Left renal cortex interstitium (tissue), 4 donors: ENCODE measurements at places on chromosomes 6 and 20.
A peak's percentile ranks its signal among the peaks of the same experiment; 100 is the strongest.

GRCh38 chr20:61753987-61754956, 311.4 kb downstream of the TAF4 start:
- no peak for DNase-seq

- DNase-seq, result peak; percentile 9
Observed at GRCh38 chr6:24991810-24992467, 56.2 kb upstream of the RIPOR2 start.

GRCh38 chr6:31125586-31126363, 5.5 kb upstream of the CDSN start:
- no peak for DNase-seq

DNA sequence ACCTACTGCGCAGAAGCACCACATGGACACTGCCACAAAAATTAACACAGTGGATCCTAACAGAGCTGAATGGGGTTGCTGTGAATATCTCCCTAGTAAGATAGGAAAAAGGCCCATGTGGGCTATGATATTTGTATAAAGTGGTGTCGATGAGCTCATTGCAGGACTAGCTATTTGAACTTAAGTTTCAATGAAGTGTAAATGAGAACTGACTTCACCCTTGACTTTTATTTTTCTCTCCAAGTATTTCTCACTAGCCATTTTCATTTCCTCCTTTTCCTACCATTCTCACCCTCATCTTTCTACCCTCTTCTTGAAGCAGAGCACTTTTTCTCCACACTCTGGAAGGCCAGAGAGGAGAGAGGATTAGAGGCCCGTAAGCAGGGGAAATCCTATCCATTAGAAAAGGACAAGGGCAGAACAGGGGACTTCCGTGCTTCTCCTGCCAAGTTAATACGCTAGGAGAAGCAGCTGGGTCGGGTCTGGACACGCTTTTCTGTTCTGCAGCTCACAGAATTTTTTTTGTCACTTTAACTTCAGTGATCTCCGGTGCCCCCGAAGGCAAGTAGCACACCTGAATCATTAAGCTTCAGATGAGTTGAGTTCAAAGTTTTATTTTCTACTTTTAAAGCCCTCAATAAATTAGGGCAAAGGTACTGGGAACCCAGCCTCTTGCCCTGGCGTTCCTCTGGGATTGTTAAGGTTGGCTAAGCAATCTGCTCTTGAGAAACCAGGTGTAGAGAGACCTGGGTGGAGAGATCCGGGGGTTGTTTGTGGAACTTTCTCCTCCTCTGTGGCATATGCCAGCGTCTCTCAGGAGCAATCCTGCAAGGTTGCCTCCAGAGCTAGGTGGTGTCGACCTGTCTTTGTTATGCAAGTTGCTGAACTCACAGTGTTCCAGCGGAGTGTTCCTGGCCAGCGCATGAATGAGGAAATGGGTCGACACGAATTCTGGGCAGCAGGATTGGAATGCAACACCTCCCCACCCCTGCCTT, 56.2 kb upstream of the ARID1B start:
- DNase-seq, result peak; percentile 41

DNA sequence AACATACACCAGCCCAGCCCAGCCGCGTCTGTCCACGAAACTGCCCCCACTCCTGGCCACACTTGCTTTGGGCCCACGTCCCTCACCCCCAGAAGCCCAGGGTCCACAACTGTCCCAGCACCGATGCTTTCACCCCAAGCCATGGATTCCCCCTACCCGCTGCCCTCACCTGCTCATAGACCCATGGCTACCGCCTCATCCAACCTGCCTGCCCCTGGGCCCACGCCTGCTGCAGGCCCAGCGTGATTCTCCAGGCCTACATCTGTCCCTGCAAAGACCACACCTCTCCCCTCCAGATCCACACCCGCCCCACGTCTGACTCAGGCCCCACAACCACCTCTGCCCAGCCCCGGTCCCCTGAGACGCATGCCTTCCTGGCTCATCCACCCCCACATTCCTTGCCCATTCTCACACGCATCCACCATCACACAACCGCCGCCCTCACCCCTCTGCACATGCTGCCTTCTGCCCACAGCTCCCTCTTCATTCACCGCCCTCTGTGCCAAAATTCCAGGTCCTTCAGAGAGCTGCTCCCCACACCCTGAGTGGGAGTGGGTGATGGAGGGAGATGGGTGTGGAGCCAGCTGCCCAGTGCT, 86.7 kb downstream of the GRM4 start:
- no peak for DNase-seq

GRCh38 chr20:56843817-56844216, 214.7 kb downstream of the TFAP2C start:
- no peak for DNase-seq

GRCh38 chr6:75155631-75156030, 50.2 kb downstream of the COL12A1 start:
- DNase-seq, result no peak

DNA sequence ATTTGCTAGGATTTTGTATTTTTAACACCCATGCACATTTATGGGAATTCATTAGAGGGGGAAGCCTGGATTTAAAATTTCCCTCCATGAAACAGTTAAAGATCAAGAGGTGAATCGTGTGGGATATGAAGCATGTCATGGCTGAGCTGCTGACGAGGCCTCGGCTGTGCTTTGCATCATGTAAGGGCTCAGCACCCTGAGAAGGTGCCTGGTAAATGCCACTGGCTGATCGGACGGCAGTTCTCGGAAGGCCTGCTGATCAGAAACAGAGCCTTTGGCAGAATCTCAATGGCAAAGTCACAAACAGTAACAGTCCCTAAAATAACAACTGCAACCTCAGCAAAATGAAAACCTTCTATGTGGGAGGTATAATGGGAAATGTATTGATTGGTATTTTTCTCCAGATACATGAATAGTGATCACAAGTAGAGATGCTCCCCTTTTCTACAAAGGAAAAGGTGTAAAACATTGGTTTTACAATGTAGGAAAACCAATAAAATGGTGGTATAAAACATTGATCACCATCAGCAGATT, 53.0 kb upstream of the FUCA2 start:
- DNase-seq, result no peak

DNA sequence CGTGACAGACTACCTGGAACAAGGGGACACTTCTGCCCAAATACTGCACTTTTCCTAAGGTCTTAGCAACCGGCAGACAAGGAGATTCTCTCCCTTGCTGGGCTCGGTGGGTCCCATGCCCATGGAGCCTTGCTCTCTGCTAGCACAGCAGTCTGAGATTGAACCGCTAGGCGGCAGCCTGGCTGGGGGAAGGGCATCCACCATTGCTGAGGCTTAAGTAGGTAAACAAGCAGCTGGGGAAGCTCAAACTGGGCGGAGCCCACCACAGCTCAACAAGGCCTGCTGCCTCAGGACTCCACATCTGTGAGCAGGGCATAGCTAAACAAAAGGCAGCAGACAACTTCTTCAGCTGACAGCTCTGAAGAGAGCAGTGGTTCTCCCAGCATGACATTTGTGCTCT, 87.8 kb upstream of the ASCC3 start:
- no peak for DNase-seq

GRCh38 chr6:44590471-44590870, 203.0 kb downstream of the CDC5L start:
- DNase-seq, result no peak

- DNase-seq, result no peak
Observed at GRCh38 chr6:115004982-115005381, 662.2 kb upstream of the HS3ST5 start.

GRCh38 chr6:3813150-3813780, 35.9 kb upstream of the FAM50B start:
- no peak for DNase-seq

- DNase-seq, result no peak
Observed at GRCh38 chr6:24492475-24492874, 2.3 kb upstream of the ALDH5A1 start.

GRCh38 chr6:127120023-127120786, 1.7 kb downstream of the RSPO3 start:
- no peak for DNase-seq

- DNase-seq, result no peak
Observed at GRCh38 chr6:5786321-5786968, 220.3 kb downstream of the NRN1 start.

DNA sequence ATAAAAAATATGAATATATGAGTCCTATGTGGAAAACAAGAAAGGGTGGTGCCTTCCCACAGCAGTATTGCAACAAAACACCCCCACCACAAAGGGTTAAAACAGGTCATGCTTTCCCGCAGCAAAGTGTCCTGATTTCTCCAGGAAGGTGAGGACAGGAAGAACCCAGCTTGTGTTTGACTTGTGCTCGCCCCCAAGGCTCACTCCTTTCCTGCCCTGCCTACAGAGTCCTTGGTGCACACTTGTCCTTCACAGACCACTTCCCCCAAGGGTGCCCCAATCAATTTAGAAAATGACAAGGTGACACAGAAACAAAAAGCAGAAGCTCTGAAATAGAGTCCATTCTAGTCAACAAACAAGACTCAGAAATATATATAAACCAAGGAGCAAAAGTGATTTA, 237.4 kb downstream of the PTPRK start:
- no peak for DNase-seq

- DNase-seq, result no peak
Observed at GRCh38 chr6:119800526-119800925, 451.0 kb upstream of the MAN1A1 start.

DNA sequence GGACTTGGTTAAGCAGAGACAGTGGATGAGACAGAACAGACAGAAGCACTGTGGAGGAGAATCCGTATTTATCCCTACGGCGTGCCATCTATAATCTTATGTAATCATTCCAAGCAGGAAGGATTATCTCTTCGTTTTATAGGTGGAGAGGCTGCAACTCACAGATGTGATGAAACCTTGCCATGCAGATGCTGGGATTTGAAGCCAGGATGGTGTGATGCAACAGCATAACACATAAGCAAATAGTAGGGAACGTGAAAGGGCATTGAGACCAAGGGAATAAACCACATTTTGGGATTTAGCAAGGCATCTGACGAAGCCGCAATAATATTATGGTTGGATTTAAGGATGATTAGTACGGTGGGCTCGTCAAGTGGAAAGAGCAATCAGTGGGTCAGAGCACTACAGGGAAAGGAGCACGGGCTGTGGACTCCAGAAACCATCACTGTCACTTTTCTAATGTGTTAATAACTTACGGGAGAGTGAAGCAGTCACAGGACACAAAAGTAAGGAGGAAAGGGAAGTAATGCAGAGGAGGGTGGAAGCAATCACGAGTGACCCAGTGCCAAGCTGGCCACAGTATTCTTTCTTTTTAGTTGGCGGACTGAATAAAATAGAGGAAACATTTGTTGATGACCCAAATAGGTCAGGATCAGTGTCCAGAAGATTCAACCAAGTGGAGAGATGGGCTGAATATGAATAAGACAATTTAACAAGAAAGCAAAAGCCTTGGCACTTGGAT, 119.6 kb upstream of the EDN1 start:
- DNase-seq, result no peak

GRCh38 chr20:45503403-45503802, 12.0 kb downstream of the SPINT3 start:
- DNase-seq, result no peak

DNA sequence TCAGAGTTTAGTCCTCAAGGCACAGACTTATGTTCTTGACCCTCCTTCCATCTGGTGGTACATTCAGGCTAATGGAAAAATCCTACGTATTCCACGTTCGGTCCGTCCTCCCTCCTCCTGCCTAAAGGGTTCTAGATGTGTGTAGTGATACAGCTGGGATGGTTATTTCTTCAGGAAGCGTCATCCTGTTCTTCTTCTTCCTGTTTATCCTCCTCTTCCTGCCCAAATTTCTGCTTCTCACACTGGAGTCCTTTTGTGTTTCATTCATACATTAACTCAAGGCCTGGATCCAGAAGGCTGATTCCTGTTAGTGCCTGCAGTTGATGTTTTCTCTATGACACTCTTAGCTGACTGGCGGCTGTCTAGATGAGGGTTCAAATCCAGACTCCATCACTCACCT, 16.8 kb upstream of the UNC93A start:
- no peak for DNase-seq

DNA sequence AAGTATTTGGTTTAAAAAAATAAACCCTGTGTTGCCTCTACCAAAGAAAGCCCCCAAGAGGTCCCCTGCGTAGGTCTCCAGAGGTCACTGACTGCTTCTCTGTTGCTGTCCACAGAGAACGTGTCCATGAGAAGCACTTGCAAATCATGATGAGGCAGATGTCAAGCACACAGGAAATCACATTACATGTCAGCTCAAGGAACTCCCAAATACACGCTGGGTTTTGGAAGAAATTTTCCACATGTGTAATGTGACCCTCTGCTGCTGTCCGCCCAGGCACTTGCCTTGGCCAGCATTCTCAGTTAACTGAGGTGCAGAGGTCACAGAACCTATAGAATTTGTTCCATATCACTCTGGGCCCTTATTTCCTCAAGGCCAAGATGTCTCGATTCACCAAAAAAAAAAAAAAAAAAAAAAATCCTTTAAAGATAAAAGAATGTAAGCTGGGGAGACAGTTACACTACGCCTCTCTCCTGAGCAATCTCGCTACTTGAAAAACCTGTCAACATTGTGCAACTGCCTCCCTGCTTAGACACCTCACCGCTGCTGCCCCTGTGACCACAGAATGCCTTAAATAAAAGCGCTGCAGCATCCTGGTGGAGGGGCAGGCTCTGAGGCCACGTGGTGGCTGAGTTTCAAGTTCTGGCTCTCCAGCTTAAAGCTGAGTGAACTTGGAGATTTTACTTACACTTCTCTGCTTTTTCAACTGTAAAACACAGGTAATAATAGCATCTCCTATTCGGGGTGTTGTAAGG, 42.3 kb downstream of the SLC22A23 start:
- no peak for DNase-seq

DNA sequence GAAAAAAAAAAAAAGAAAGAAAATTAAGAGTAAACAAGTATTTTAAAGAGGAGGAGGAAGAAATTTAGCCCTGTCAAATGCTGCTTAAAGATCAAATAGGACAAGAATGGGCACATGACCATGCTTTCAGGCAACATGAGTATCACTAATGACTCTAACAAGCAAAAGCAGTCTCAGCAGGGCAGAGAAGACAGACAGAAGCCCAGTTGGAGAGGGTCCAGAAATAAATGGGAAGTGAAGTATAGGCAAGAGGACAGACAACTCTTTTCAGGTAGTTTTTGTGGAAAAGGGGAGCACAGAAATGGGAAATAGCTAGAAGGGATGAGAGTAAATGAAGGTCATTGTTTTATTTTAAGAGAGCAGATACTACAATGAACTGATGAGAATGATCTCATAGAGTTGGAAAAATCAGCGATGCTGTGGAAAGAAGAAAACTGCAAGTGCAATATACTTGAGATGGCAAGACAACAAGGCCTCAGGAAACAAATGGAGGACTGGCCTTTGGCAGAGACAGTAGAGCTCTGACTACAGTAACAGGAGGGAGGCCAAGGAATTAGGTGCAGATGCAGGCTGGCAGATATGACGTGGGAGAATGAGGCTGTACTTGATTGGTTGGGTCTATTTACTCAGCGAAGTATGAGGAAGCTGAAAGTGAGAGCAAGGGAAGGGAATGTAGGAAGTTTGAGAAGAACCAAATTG, 40.3 kb downstream of the KIF6 start:
- DNase-seq, result no peak

DNA sequence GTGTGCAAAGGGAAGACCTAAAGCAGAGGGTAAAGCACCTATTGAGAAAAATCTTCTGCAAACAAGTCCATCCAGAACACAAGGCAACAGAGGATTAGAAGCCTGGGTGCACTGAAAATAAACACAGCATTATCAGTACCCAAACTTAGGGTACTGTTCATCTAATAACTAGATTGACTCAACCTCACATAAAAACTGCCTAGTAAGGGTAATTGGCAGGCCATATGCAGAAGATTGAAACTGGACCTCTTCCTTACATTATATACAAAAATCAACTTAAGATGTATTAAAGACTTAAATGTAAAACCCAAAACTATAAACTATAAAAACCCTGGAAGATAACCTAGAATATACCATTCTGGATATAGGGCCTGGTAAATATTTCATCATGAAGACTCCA, 91.2 kb upstream of the SIRPG start:
- no peak for DNase-seq

- DNase-seq, result no peak
Observed at GRCh38 chr6:118198746-118199145, 291.7 kb downstream of the SLC35F1 start.
